ENCODE measurements at places on chromosomes 1 and 21.

DNA sequence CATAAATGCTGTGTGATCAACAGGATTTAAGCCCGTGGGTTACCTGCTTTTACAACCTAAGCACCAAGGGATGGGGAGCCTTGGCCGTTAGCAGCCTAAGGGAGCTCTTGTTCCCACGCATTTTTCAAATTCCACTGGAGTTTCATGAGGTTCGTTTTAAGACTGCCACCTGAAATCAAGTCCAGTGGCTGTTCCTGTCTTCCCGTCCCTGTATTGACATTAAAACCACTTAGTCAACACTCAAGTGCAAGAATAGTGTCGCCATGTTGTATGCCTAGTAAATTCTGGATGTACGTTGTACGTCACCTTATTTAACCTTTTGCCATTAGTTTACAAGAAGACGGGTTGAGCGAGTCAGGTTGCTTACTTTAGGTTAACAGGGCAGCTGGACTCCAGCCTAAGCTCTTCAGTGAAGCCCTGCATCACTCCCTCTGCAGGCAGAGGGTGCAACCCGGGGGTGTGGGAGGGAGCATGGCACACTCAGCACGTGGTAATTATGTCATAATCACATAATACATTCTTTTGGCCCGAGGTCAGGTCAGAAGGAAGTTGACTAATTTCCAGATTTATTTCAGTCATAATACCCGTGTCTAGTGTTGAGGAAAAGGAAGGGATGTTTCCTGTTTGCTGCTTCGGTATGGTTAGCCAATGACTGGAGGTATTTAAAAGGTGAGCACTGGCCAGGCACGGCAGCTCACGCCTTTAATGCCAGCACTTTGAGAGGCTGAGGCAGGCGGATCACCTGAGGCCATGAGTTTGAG lies 42.5 kb downstream of the CNST start:
- no peak for DNase-seq

DNA sequence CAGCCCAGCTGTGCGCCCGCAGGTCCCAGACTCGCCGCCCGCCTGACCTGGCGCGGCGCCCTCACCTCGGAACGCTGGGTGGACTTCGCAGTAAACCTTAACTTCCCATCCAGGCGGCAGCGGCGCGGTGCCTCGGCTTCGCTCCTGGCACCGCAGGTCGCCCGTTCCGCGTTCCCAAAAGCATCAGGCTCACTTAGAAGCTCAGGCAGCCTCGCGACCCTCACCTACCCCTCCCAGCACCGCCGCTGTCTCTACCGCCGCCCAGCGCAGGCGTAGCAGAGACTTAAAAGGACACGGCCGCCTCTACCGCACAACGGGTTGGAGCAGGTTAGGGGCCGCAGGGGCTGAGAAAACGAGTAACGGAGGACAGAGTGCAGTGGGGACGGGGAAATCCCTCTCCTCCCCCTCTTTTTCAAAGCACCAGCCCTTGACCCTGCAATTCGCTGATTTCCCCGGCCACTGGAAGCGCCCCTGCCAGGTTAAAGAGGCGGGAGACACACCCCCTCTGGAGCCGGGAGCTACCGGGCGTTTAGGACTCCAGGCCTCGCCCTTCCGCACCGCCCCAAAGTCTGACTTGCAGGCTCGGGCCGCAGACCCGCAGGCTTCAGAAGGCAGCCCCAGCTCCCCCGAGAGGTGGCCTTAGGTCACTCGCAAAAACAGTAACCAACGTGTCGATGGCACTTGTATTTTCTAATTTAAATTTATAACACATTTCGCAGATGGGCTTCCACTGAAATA lies 328.5 kb downstream of the FAM72C start:
- no peak for DNase-seq

DNA sequence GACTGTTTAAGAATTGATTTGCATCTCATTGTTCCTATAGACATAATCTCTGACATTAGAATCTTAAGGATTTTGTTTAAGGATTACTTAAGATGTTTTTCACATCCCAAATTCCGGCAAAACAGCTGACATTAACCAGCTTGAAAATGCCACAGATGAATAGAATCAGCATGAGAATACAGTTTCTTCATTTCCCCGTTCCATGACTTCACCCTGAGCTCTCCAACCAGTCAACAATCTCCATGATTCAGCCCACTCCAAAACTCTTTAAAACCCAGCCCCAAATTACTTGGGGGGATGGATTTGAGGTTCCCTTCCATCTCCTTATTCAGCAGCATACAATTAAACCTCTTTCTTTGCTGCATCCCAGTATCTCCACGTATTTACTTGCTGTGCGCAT lies 201.0 kb downstream of the LYPLAL1 start:
- DNase-seq, result no peak

DNA sequence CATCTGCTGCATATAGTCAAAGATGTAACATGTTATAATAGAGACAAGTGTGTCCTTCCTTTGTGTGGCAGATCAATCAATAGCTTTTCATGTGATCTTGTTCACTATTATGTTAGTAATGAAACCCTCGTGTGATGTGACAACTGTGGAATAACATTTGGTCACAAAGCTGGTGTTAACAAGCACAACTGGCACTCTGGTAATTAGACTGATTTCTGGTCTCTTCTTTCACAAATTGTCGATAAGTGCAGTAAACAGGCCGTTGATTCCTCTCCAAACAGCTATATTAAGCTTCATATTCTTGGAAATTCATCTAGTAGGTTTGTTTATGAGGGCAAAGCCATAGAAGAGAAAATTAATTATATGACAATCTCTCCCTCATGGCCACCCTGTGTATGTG lies 616.7 kb upstream of the PTBP2 start:
- no peak for DNase-seq

GRCh38 chr1:156052862-156053767 lies 483 bp downstream of the UBQLN4 start:
- DNase-seq, result no peak

- no peak for DNase-seq
Observed at GRCh38 chr1:182589520-182589919, 464 bp upstream of the RNASEL start.

- no peak for DNase-seq
Observed at GRCh38 chr1:209749205-209749604, 6.6 kb upstream of the TRAF3IP3 start.

DNA sequence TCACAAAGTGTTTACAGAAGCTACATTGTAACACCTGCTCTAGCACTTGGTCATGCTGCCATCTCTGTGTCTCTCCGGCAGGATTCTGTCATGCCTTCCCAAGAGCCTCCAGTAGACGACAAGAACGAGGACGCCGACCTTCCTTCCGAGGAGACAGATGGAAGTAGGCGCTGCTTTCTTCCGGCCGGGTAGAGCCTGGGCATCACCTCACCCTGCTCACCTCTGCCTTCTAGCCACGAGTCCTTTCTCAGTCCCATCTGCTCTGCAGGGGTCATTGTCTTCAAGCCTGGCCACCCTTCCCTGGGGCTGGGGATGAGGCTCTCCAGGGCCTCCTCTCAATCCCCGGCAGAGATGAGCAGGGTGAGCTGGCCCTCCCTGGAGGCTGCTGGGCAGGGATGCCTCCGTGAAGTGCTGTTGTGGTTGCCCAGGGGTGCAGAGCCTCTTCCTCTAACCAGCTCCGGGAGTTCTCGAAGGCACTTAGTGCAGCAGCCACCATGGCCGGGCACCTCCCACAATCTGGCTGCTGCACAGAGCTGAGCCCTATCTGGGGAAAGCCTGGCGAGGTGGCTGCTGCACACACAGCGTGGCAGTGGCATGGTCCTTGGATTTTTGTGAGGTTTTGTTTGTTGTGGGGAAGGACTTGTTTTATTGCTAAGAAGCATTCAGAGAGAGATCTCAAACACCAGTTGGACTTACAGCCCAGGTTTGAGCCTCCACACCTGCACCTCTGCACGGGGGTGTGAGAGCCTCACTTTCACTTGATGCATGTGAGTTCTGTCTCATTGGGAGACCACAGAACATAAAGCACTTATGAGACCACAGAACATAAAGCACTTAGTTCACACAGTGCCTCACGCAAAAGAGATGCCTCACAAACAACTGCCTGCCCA lies 48.4 kb downstream of the FAAP20 start:
- no peak for DNase-seq

- DNase-seq, result no peak
Observed at GRCh38 chr1:239293350-239294110, 92.8 kb upstream of the CHRM3 start.

DNA sequence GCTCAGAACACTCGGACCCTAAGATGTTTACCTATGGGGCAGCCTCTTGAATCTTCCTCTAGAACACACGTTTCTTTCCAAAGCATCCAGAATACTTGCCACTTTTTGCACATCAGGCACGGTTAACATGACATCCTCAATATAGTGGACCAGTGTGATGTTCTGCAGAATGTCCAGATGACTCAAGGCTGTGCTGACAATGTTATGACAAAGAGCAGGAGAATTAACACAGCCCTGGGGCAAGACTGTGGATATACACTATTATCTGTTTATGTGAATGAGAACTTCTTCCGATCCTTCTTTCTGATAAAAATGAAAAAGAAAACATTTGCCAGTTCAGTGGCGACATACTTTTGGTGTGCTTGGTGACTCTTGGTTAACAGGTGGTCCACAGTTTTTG lies 154.3 kb downstream of the PDE4B start:
- no peak for DNase-seq
